ENCODE measurements at places on chromosomes 3 and 15.

GRCh38 chr3:23219117-23219516 lies 16.0 kb downstream of the UBE2E2 start:
- no peak for DNase-seq

GRCh38 chr3:125148836-125149235 lies 63.7 kb downstream of the SLC12A8 start:
- no peak for DNase-seq

GRCh38 chr15:75785771-75786574 lies 57.3 kb upstream of the UBE2Q2 start:
- peak; percentile 73 for DNase-seq

DNA sequence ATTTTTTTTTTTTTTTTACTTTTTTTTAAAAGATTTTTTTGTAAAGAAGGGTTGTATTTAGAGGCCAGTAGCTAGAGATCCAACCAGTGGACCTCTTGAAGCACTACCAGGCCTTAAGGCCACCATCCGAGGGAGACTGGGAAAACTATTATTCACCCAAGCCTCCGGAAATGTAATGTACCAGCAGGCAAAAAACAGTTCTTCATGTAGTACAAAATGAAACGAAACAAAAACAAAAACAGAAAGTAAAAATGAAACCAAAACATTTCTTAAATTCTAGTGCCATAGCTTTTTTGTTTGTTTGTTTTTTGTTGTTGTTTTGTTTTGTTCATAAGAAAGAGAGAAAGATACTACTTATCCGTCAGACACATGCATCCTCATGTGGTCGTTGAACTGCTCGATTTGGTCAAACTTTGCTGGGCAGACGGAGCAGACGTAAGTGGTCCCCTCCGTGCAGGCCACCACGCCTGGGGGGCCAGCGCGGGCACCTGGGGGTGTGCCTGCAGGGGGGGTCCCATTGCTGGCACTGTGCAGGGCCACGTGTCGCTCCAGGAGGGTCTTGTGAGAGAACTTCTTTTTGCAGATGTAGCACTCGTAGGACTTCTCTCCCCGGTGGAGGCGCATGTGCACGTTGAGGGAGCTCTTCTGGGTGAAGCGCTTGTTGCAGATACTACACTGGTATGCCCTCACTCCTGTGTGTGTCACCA lies 45.0 kb downstream of the TIGIT start:
- no peak for DNase-seq

GRCh38 chr3:14803981-14804834 lies 14.6 kb upstream of the FGD5 start:
- DNase-seq, result no peak

DNA sequence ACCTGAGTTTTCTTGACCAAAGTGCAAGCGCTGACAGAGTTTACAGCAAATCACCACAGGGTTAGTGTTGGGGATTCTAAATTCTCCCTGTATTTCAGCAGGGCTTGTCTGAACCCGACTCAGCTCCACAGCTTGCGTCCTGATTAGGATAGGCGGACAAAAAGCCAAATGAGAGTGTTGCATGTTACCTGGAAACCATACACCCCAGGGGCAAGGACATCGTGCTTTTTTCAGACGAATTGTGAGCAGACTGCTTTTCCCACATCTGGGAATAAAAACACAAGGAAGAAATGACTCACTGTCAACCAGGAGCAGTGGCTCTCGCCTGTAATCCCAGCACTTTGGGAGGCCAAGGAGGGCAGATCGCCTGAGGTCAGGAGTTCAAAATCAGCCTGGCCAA lies 3.0 kb downstream of the DZIP1L start:
- DNase-seq, result no peak

DNA sequence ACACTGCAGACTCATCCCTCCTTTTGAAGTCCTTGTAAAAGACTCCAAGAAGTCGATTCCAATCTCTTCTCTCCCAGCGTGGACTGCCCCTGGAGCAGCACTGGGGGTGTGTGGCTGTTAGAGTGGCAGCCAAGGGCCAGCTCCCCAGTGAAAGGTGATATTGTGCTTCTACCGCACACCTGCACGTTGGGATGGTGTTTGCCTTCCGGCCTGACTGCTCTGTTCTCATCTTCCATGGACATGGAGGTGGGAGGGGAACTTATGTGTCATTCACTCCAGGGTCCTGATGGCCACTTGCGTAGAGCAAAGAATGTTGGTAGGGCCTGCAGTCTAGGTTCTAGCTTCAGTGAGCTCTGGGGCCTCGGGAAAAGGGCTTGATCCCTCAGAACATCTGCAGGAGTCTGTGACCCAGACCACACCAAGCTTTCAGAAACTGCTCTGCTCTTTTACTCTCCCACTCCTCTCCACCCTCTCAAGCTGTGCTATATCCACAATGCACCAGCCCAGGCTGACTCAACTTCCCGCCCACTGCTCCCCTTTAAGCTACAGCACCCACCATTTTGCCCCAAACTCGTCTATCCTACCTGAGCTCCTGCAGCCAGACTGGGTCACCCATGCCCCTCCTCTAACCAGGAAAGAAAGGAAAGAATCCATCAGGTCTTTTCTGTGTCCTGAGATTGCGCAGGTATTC lies 31.3 kb downstream of the LIPC start:
- DNase-seq, result no peak

- DNase-seq, result no peak
Measured at GRCh38 chr3:20668411-20668810, 482.4 kb upstream of the SGO1 start.

- DNase-seq, result no peak
Measured at GRCh38 chr15:67505675-67506572, 15.0 kb upstream of the C15orf61 start.

DNA sequence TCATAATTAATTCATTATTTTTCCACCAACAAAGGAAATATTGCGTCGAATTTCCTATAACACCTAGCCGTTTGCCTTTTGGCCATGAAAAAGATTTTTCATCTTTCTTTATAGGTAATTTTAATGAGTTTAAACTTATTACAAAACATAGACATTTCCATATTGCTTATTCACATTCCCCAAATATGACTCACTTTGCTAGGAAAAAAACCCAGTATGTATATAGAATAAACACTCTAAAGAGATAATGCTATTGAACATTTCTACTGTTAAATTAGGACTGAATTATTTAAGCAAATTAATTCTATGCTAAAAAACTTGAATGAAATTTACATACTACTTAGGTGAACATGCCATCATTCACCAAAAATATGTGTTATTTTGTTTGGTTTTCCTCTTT lies 16.2 kb downstream of the ZPLD1 start:
- no peak for DNase-seq

DNA sequence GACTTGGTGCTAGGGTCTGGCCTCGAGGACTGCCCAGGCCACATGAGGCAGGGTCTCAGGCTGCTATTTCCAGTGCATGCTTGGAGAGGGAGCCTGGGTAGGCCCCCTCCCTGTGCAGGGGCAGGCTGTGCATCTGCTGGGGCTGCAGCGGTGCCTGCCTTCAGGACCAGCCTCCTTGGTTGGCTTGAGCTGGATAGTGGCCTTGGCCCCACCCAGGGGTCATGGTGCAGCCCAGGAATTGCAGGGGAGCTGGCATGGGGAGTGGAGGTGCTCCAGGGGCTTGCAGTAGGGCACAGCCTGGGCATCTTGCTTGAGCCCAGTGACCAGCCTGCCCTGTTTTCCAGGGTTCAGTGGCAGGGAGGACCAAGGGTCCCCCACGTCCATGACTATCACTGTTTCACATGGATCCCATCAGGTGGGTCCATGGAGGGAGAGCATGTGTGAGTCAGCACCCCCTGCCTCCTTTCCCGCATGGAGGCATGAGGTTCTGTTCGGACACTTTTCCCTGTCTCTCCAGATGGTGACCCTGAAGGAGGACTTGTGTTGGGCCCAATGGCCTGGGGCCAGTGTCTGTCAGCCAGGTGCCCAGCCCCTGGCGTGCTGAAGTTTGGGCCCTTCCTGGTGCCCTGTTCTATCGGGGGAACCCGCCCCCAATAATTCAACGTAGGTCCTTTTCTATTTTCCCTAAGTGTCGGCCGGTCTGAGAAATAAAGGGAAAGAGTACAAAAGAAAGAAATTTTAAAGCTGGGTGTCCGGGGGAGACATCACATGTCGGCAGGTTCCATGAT lies 218.6 kb downstream of the SNRPN start:
- no peak for DNase-seq

GRCh38 chr15:83462953-83463433 lies 15.9 kb downstream of the SH3GL3 start:
- no peak for DNase-seq

- DNase-seq, result no peak
Measured at GRCh38 chr3:39972508-39972907, 163.1 kb downstream of the MYRIP start.

GRCh38 chr3:22159004-22159695 lies 408.1 kb upstream of the ZNF385D start:
- no peak for DNase-seq

- no peak for DNase-seq
Measured at GRCh38 chr3:12224181-12225147, 64.4 kb upstream of the PPARG start.

GRCh38 chr3:178295292-178295912 lies 240.8 kb upstream of the KCNMB2 start:
- DNase-seq, result no peak

DNA sequence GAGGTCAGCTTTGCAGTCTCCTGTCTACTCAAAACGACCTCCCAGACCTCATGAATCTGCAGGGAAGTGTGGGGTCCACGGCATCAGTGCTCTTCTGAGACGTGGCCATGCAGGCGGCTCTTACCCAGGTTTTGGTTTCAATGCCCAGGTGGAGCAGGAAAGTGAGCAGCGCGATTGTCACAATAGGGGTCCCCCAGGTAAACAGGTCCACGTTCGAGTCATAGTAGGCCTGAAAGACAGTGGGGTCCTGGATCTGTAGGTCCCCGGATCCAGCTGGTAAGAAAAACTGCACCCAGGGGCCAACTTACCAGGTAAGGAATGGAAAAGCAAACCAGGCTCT lies 182.5 kb downstream of the ATP10A start:
- DNase-seq, result no peak

DNA sequence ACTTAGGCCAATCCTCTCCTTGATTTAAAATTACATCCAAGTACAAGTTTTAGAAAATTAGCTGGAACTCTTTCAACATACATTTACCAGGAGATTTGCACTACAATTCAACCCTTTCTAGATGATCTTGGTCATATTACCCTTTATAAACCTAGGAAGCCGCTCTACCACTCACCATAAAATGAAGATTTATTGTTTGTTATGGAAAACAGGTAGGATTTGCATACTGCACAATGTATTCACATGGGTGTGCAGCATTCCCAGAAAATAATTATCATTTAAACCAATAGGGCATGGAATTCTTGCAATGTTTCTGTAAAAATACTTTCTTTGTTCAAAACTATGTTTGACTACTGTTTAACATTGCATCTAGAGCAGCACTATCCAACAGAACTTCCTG lies 18.4 kb upstream of the RETNLB start:
- DNase-seq, result no peak

GRCh38 chr15:39595338-39596221 lies 14.7 kb downstream of the THBS1 start:
- DNase-seq, result no peak

DNA sequence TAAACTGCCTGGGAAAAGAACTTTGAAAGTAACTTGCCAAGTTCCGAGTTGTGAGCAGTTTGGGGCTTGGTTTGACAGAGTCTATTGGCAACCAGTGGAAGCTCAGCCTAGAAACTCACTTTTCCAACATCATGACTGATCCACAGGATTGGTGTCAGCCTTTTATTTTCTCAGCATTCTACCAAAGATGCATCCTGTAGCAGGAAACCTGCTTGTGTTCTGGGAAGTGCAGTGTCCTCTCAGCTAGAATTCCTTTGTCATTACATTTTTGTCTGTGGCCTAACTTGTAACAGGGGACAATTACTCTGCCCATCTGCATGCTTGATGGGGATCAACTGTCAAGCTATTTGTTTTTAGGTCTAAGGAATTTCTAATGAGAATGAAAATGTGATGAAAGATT lies 116.7 kb upstream of the LMOD3 start:
- DNase-seq, result no peak

DNA sequence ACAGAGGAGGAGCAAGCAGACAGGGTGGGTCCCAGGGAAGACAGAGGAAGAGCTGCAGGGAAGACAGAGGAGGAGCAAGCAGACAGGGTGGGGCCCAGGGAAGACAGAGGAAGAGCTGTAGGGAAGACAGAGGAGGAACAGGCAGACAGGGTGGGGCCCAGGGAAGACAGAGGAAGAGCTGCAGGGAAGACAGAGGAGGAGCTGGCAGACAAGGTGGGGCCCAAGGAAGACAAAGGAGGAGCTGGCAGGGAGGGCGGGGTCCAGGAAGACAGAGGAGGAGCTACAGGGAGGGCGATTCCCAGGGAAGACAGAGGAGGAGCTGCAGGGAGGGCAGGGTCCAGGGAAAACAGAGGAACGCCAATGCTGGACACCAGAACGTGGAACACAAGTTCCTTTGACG lies 66.5 kb downstream of the PLXNA1 start:
- no peak for DNase-seq

- no peak for DNase-seq
Measured at GRCh38 chr3:22846566-22846965, 356.6 kb upstream of the UBE2E2 start.
